HCEC 1CT (cell line): ENCODE measurements at places on chromosomes 3 and 15.
A peak's percentile ranks its signal among the peaks of the same experiment; 100 is the strongest.

DNA sequence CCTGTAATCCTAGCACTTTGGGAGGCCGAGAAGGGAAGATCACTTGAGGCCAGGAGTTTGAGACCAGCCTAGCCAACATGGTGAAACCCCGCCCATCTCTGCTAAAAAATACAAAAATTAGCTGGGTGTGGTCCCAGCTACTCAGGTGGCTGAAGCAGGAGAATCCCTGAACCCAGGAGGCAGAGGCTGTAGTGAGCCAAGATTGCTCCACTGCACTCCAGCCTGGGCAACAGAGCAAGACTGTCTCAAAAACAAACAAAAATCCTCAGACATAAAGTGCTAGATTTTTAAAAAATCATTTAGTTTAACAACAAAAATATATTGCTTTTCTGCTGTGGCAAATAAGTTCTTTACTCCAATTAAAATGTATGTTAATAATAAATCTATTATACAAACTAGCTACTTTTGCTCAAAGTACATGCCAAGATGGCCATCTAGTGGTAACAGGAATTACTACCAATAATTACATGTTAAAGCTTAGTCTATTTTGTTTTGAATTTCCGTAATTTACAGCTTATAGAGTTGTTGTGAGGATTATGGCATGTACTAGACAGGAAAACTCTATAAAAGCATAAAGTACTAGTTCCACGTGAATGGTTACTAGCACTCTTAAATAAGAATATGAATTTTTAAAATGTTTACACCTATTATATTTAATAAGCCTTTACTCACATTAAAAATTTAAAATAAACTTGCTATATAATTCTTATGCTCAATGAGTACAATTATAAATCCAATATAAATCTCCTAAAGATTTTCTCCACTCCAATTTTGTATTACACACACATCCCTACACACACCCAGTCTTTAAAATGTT, 39.0 kb downstream of the GABPB1 start:
- DNase-seq: peak; percentile 52

DNA sequence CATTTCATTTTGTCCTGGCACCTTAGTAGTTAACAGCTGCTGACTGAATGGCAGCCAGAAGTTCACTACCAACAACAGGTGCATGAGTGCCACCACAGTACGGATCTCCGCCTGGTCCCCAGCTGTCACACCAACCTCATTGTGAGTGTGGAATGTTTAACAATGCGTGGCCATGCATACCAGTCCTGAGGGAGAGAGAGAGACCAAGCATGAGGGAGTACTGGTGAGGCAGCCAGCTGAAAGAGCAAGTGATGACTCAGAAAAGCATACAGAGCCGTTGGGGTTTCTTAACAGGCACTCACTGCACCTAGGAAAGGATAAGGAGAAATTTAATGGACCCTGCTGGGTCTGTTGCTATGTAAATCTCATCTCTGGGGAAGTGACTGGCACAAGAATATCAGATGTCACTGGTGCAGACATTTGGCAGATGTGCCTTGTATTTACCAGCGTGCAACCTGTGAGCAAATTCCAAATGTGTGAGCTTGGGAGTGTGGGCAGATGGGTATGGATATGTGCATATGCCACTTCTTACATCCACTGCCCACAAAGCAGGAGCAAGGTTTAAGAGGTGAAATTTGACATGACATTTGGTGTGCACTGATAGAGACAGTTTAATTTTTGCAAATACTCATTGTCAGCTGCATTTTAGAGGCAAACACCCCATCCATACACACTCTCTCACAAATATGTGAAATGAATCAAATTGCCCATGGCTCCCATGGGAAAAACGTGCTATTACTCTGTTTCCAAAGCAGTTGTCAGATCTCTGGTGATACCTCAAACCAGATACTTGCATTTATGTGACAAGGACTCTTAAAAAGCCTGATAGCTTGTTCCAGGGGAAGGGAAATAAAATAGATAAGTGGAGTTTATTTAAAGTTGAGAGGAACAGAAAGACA, 245.2 kb upstream of the ARPP21 start:
- no peak for DNase-seq

DNA sequence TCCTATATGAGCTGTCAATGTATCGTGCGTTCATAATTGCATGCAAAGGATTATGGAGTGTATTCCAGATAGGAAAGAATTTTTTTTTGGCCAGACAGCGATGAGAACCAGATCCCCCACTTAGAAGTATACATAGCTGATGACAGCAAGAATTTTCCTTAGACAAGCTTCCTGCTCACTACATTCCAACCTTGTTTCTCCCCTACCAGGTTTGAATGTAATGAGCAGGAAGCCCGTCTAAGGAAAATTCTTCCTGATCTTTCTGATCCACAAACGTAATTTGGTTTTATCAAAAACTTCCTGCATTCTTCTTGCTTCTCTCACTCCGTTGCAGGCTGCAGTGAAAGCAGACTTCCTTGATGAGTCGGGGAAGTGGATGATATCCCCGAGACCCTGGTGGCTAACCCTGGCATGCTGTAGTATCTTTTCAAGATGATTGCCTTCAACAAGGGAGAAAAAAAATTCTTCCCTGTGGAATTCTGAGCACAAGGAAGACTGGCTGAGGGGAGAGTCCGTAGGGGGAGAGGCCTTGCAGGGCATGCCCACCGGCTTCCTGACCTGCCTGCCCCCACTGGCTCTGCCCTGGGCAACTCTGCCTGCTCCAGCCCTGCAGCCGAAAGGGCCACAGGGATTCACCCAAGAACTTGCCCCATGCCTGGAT, 243.1 kb downstream of the TLE3 start:
- no peak for DNase-seq

DNA sequence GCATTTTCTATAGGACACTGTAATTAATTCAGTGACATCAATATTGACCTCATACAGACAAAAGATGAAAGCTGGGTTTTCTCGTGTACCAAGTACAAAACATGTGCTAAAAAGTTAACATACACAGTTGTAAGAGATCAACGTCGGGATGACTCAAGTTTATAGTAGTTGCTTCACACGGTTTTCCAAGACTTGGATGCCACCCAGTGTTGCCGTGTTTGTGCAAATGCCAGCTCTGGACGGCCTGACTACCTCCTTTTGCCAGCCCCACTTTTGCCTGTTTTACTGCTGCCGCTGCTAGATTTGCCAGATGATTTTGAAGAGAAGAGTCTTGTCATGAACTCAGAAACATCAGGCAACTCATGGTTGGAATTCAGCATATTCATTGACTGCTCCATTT, 17.6 kb downstream of the EMC7 start:
- peak; percentile 84 for DNase-seq

DNA sequence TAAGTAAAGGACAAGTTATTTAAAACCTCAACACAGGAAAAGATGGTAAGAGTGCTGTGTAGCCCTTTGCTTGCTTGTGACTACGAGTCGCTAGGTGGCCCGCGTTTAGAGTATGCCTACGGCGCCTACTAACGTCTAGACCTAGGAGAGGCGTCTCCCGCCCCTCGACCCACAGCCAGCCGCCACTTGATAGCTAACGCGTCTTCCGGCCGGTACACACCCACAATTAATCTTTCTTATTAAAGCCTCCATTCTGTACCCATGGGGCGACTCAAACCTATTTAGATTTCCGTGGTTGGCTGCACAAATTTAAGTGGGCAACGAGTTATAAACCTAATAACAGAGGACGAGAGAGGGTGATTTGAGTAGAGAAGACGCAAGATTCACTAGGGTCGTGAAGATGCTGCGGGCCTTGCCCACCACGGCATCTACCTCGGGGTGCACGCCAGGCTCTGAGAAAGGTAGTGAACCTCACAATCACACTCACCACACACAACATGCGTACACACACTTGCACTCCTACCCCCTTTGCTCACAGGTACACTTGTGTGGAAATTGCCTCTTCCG, 12.0 kb downstream of the SOX2 start:
- no peak for DNase-seq

DNA sequence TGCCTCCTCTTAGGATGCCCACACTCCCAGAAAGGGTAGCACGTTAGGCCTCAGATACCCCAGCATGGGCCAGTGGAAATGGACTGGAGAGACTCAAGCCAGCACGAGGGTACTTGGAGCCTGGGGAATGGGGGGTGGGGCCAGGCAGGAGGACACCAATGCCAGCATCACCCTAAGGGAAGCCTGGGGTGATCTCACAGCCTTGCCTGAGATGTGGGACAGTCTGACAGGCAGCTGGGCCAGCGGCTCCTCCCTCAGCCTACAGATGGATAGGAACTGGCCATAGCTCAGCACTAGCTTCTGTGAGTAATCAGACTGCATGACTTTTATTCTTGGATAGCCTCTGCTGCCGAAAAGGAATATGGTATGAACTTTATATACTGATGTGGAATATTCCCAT, 59.6 kb upstream of the MRPS22 start:
- peak; percentile 26 for DNase-seq

DNA sequence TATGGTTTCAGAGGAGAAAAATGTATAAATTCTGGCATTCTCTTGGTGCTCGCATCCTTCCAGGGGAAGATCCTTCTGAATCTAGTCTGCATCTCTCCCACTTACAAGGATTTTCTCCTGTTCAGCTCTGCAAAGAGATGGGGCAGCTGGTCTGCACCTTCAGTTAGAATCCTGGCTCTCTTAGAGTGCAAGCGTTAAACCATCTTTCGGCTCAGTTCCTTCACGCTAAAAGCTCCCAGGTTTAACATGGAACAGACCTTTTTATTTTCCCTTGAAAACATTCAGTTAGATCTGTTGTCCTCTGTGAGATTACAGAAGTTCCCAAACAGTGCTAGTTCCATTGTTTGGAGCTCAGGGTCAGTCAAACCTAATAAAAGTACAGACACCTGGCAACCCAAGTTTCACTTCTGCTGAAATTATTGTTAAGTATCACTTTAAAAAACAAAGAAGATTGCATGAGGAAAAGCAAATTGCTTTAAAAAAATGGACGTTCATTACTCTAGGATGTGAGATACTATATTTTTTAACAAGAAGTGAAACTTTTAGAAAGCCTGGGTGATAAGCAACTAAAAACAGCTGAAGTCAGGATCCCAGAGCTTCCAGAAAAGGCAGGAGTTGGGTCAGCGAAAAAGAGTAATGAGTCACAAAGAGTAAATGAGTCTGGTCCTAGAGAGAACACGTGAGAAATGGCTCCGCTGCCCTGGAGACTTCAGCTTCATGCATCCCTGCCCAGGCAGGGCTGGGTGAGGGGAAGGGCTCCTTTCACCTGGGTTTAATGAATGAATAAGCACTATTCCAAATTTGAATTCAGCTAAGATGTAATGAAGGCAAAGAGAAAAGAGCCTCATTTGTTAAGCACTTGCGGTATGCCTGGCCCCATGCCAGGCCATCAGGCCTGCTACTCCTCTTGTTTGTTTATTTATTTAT, 63.3 kb downstream of the ABTB1 start:
- DNase-seq: peak; percentile 86

DNA sequence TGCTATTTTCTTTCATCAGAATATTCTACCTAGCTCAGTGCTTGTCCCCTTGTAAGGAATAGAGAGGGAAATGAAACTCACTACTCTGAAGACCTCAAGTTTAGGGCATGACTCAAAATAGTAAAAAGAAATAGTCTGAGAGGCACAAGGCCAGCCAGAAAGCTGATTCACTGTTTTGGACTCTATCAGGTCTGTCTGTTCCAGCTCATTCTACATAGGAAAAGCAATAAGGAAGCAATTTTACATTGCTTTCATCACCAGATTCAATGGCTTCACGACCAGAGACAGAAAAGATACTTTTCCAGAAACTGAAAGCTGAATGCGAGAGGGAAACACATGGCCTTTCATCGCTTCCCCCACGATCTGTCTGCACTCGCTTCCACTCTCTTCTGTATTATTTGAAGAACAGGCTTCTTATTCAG, 276.0 kb downstream of the GBE1 start:
- DNase-seq: peak; percentile 46

DNA sequence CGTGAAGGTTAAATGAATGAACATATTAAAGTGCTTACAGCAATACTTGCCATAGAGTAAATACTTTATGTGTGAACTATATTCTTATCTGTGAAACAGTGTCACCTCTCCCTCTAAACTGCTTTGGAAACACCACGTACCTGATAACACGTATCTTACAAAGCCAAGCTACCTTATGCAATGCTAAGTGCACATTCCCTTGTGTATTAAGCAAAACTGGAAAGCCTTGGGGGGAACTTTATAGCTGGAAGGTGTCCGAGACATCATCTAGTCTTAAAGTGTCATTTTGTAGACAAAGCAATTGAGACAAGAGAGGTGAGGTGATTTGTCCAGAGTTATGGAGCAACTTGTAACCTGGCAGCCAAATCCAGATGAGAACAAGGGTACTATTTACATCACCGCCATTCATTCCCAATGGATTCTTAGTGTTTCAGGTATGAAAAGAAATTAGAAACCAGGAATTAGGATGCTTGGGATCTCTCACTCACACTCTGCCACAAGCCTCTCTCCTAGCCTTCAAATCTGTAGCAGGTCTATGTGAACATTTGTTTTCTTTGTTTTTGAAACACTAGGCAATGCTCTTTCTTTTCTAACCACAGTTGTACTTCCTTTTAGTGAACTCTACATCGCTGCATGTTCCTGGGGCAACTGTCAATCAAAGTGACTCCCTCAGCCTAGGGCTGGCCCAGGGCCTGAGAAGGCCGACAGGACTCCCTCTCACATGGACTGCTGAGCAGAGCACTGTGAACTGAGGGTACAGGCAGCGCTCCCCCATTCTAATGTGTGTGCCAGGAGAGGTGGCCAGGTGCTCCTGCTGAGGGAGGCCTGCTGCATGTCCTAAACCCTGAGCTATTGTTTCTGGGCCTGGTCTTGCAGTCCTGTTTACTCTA, 13.9 kb upstream of the MGLL start:
- DNase-seq: no peak

GRCh38 chr3:188791311-188791710, 380.5 kb upstream of the TPRG1 start:
- DNase-seq: no peak
